ENCODE measurements at places on chromosomes 1 and 21. TPM values are rescaled to one million over a fixed set of nuclear protein-coding genes. Genes with fewer than 3 reads are reported as not detected.

RIMS3 gene
- 0.28 TPM for total RNA-seq

CD247 gene
- 0.09 TPM for total RNA-seq

SPRR2G gene
- not detected for total RNA-seq

MCOLN2 gene
- total RNA-seq: 0.05 TPM

LENEP gene
- total RNA-seq: not detected

ZNF593OS gene
- not detected for total RNA-seq

ANGPTL3 gene
- not detected for total RNA-seq

C8B gene
- total RNA-seq: not detected

RGS16 gene
- total RNA-seq: 1.2 TPM

RNU5D-1 gene
- not detected for total RNA-seq

- peak; percentile 34 for DNase-seq
Measured at GRCh38 chr1:91806181-91806768, 79.7 kb downstream of the TGFBR3 start.

DNA sequence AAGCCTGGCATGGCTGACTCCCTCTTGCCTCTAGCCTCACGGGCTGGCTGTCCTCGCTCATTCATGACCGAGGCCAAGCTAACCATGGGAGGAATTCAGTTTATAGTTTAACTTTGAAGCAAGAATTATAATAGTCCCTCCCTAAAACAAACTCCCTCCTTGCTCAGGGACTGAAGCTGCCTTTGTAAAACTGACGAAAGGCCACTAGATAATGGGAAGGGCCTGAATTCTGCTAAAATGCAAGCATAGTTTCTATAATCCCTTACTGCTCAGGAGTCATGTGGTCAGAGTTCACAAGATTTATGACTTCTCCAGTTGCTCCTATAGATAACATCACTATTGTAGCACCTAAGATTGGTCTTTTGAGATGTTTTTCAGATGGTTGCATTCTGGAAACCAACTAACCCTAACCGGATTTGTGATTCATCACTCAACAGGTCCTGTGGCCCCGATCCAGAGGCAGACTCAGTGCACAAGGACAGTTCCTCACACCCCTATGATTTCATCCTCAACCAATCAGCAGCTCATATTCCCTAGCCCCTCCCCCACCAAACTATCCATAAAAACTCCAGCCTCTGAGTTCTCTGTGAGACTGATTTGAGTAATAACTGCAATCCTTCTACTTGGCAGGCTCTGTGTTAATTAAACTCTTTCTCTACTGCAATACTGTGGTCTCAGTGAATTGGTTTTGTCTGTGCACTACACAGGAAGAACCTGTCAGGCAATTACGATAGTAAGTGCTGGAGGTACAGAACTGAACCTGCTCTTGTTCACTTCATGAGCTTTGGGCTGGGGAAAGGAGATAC, 26.4 kb downstream of the HHIPL2 start:
- peak; percentile 28 for DNase-seq

- no peak for DNase-seq
Measured at GRCh38 chr1:242006976-242007375, 8.1 kb upstream of the MAP1LC3C start.

DNA sequence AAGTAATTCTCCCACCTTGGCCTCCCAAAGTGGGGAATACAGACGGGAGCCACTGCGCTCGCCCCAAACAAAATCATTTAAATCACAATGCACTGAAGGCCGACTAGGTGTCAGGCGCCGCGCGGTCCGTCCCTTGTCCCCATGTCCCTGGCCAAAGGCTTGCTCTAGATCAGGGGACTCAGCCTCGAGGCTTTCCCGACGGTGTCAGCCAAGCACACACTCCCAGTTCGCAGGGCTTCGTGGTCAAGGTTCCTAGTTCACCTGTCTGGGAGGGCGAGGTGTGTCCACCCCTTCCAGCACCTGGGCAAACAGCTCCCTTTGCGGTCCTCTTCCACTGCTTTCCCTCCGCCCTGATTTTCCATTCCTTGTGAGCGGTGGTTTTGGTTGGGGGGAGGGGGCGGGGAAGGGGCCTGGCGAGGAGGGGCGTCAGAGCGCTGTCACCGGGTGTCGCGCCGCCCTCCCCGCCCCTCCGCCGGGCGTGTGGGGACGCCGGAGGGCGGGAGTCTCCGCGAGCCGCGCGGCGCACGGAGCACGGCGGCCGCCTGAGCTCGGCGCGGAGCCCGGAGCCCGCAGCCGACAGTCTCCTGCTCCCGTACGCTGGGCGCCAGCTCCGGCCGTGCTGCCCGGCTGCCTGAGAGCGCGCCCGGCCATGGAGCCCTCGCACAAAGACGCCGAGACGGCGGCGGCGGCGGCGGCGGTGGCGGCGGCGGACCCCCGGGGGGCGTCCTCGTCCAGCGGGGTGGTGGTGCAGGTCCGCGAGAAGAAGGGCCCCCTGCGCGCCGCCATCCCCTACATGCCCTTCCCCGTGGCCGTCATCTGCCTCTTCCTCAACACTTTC, at the start of gene STUM:
Gene STUM, plus strand, starts transcription at position 509 of the 838 bp plus-strand sequence. Its CDS starts 141 bp downstream, at position 650.
- DNase-seq: peak; percentile 49

DNA sequence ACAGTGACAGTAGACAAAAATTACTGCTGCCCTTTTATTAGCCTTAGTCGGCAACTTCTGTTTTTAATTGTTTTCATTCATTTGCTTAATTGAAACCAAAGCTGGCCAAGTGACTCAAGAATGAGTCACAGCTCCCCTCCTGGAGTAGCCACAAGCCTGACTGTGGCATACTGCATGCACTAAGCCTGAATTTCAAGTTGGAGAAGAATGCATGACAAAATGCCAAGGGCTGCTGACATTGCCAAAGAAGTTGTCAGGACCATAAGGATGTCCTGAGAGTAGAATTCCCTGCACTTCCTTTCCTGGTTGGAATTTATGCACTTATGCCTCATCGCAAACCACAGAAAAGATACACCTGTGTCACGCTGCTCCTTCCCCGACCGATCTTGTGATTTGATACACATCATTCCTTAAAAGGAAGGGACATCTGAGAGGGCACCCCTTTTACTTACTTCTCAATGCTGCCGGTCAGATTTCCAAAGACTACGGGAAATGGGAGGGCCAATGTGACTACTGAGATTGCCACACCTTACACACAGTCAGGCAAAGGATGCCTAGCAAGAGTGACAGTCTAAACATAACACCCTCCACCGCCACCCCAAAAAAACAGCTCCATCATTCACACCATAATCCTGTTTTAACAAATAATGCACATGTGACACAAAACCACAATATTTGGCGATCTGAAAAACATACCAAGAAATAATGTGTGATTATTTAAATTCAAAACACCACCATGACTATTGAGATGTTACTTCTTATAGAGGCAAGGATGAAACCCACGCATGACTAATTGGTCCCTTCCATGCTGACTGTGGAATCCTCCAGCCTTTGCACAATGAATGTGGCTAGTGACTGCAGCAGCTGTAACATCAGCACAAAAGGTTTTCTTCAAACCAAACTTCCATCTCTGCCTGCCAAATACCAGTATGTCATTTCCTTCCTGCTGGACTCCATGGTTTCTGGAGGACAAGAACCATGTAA, 28.2 kb downstream of the VAV3 start:
- peak; percentile 92 for DNase-seq

GRCh38 chr1:56213068-56213467, 366.3 kb downstream of the PLPP3 start:
- DNase-seq: no peak

DNA sequence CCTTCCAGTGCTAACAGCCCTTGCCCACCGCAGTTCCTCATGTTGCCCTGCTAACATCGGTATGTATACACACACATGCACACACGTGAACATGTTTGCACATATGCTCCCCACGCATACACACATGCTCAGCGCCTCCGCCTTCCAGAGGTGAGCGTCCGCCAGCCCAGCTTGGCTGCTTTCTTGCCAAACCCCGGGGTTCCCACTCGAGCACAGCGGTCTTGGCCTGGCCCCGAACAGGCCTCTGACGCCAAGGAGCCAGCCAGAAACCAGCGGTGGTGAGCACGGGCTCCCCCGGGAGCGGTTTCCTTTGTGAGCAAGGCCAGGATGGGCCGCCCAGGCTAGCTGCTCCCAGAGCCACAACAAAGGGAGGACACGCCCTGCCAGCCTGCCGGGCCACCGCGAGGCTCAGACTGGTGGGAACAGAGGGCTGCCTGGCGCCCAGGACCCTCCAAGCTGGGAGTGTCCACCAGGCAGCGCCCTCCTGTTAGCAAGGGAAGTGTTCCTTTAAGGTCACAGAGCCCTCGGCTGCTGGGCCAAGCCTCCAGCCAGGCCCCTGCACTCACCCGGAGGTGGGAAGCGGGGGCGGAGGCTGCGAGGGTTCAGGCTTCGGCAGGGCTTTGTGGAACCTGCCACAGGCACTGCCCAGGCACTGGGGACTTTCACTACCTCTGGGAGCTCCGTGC, 65.4 kb downstream of the ALPL start:
- DNase-seq: no peak

- no peak for DNase-seq
Measured at GRCh38 chr1:9833632-9834031, 9.9 kb upstream of the CLSTN1 start.

- no peak for DNase-seq
Measured at GRCh38 chr1:59139396-59139795, 157.5 kb upstream of the FGGY start.

DNA sequence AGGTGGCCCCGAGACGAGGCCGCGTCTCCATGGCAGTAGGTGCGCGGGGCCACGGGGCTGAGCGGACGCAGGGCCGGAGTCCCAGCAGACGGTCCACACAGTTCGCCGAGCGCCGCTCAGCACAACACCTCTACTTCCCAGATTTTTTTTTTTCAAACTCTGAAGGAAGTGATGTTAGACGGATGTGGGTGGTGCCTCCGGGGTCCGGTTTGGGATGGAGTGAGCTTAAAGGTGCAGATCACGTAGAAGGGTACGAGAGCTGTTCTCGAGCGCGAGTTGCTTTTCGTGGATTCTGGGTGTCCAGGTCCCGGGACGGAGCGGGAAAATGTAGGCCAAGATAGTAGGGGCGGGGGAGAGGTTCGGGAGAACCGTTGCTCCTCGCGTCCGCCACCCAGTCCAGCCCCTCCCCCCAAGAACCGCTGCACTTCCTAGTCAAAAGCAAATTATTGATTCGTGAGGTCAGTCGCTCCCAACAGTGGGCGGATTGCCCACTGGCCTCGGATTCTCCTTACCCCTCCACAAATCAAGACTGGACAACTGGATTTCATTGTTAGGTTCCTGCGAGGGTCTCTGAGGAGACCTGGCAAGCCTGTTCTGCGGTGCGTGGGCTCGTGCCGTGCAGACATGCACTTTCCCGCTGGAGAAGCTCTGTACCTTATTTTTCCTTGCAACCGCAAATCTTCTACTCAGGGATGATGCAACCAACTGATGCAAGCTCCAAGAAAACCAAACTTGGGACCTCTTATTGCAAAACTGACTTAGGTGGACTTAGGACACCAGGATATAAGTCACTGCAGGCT, at the start of gene TXNDC12:
Gene TXNDC12, minus strand, starts transcription at position 126 of the 800 bp plus-strand sequence. Its CDS starts 95 bp downstream, at position 31.
- DNase-seq: peak; percentile 93

GRCh38 chr1:233336554-233337456, 9.3 kb downstream of the MAP3K21 start:
- no peak for DNase-seq

DNA sequence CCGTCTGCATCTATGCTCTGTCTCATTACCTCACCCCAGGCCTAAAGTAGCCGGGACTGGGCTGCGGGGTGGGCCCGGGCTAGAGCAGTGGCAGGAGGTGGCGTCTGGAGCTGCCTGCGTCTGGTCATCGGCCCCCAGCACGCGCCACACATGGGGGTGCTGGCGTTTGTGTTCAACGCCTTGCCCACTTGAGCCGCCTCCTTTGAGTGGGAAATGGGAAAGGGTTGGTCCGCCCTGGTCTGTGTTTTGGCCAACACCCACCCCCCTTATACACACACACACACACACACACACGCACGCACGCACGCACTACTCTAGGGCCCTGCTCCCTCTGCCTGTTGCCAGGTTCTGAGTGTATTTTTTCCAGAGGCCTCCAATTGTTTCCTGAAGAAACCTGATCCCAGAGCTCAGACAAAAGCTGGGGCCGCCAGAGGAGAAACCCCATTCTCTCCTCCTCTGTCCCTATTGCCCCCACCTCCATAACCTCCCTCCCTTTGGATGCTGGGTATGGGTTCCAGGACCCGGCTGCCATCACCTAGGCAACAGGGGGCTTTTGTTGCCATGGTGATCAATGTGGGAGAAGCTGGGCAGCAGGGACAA, 10.1 kb downstream of the VANGL2 start:
- DNase-seq: peak; percentile 8

DNA sequence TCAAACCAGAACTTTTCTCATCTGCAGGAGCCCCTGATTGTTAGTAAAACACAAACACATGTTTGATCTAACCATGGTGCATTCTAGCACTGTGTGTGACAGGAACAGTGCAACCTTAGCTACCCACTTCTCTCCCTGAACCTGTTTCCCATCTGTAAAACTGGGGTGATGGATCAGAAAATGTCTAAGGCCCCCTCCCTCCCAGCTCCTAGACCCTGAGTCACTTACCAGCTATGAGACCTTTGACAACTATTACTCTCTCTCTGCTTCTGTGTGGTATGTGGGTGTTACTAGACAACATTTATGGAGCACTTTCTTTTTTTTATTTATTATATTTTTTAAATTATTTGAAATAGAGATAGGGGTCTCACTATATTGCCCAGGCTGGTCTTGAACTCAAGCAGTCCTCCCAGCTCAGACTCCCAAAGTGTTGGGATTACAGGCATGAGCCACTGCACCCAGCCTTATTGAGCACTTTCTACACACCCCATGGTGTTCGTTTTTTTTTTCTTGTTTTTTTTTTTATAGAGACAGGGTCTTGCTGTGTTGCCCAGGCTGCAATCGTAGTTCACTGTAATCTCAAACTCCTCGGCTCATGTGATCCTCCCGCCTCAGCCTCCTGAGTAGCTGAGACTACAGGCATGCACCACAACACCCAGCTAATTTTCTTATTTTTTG, 2.6 kb downstream of the INPP5B start:
- DNase-seq: no peak

DNA sequence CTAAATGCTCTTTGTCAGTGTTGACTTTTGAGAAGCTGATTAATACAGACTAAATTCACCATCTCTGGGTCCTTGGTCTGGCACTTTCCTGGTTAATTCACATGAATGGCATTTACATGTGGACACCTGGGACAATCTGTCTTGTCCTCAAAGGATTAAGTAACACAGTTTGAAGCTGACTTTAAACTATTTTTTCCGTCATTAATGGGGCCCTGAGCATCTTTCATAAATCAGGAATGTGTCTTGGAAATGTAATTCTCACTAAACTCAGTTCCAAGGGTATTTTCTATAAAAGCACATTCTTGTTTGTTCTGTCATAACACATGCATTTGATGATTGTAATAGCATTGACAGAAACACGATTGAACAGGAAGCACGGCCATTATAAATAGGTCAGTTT, 26.7 kb upstream of the NBL1 start:
- no peak for DNase-seq

GRCh38 chr1:245657371-245657770, 502.6 kb downstream of the KIF26B start:
- no peak for DNase-seq

DNA sequence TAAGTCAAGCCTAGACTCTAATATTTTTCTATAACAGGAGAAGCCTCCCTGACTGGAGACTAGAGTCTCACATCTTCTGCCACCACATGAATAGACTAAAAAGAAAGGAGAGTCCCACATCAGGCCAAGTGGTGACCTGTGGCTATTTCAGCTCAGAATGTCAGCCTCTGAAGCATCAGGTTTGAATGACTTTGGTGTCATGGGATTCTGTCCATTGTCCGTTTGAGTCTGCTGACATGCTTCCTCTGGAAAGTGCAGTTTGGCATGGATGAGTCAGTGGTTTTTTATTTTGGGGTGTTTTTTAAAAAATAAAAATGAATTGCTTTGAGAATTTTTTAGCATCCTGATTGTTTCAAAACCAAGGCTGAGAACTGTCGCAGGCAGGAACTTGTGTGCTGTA, 19.5 kb downstream of the DYRK3 start:
- peak; percentile 54 for DNase-seq
